ENCODE measurements at places on chromosomes 6 and 20. TPM values are rescaled to one million over a fixed set of nuclear protein-coding genes. Genes with fewer than 3 reads are reported as not detected.

SNX21 gene
- total RNA-seq: 5.7 TPM

PXDC1 gene
- total RNA-seq: 1.6 TPM

DSP gene
- total RNA-seq: 0.94 TPM

RBM39 gene
- total RNA-seq: 1,157 TPM

BPIFA1 gene
- total RNA-seq: not detected

TINAG gene
- total RNA-seq: not detected
